Activated naive CD4-positive, alpha-beta T cell treated with anti-CD3 and anti-CD28 coated beads for 36 hours (primary cell): ENCODE measurements at places on chromosomes 12 and 14.

- DNase-seq, result no peak
Observed at GRCh38 chr14:83478741-83479140, 1945.1 kb upstream of the SEL1L start.

DNA sequence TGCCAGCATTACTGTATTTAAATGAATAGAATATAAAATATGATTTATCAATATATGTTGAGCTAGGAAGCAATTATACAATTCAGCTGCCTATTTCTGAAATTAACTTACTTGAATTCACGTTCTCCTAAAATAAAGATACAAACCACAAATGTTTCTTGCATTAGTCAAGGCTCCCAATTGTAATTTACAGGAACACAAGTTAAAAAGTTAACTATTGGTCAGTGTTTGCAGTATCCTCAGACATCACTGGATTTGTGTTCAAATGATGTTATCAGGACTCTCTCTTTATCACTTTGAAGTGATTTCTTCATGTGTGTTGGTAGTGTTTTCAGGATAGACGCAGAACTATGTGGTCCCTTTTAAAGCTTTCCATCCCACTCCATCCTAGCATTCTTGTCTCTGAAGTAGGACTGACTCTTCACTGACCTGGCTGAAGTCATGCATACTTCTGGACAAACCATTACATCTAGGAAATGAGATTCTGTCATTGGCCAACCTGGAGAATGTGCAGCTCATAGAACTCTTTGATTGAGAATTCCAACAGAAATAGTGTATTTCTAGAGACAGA lies 156.1 kb downstream of the KICS2 start:
- DNase-seq, result no peak

DNA sequence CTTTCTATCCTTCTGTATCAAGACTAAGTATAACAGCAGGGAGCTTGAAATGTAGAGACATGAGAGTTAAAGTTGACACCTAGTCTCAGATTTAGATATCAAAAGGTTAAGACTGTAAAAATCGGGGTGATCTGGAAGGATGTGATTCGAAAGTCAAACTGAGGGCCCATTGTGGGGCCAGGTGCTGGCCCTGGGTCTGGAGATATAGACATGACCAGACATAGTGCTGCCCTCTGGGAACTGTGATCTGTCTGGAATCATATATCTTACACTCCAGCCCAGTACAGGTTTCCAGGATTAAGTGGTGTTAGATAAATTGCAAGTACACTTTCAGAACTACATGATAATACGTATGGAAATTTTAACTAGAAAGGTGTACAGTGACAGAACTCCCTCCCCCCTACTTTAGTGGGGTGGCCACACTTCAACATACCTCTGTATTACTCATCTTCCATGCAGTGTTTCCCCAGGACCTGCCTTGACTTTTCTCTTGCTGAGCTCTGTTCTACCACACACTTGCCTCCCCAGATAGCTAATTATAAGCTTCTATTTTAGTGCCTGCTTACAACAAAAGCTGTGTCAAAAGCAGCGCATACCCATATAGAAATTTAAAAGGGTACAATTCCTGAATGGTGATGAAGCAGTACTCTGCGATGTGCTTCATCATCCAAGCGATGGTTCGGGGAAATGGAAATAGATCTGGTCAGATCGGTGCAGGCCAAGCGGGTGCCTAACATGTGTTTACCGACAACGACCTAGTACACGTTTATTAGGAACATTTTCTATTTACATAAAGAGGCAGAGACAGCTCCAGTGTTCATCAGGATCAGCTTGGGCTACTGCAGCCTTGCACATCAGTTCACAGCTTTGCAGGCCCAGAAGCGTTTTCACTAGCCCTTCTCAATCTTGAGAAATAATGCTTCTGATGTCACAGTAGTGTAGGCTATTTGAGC lies 68.7 kb downstream of the ARF6 start:
- peak; percentile 45 for DNase-seq

DNA sequence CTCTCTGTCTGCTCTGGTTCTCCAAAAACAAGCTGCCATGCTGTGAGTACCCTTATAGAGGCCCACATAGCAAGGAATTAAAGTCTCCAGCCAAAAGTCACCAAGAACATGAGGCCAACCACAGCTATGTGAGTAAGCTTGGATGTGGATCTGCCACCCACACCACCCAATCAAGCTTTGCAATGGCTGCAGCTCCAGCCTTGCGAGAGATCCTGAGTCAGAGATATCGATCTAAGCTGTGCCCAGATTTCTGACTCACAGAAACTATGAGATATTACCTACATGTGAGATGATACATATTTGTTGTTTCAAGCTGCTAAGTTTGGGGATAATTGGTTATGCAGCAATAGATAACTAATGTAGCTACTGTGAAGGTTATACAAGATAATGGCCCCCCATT lies 15.5 kb upstream of the TMEM233 start:
- DNase-seq, result no peak

DNA sequence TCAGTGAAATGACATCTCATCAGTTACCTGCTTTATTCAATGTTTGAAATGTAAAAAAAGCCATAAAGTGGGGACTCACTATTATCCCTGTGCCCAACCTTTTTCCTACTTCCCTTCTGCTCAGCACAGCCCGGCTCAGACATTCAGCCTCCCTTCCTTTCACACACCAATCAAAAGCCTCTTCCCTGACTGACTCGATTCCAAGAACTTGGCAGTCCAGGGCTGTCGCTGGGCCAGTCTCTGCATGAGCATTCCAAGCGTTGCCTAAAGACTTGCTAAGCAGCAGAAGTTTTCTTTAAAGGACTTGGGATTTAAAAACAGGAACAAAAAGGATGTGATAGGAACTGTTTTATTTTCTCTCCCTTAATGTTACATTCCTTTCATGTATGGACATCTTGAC lies 22.7 kb downstream of the ITPR2 start:
- DNase-seq, result no peak
